ENCODE measurements at places on chromosomes 16 and 17. TPM values are rescaled to one million over a fixed set of nuclear protein-coding genes. Genes with fewer than 3 reads are reported as not detected.

Gene PABPN1L
- total RNA-seq = not detected

Gene NAGS
- total RNA-seq = 1.3 TPM

Gene KRTAP16-1
- not detected for total RNA-seq

Gene SPPL2C
- not detected for total RNA-seq

Gene PYY
- total RNA-seq = not detected

Gene ATP5PD
- total RNA-seq = 441 TPM

Gene STH
- not detected for total RNA-seq

Gene SLC5A10
- 0.21 TPM for total RNA-seq

Gene ARHGDIG
- total RNA-seq = 2.6 TPM

Gene VAMP2
- 32.3 TPM for total RNA-seq

Gene RABEP2
- 7.2 TPM for total RNA-seq

Gene KRT40
- total RNA-seq = not detected

Gene DLX4
- total RNA-seq = 1.4 TPM

Gene ASPA
- not detected for total RNA-seq

Gene C16orf86
- 0.14 TPM for total RNA-seq

Gene SEZ6L2
- total RNA-seq = 23.1 TPM

Gene DPH1
- 43.8 TPM for total RNA-seq

Gene CCL18
- total RNA-seq = not detected

Gene ITGAD
- total RNA-seq = not detected

Gene TBC1D3C
- total RNA-seq = not detected

Gene PRSS21
- not detected for total RNA-seq

Gene WFDC1
- total RNA-seq = 0.05 TPM

Gene PDIA2
- 0.35 TPM for total RNA-seq

Gene SPATA22
- not detected for total RNA-seq

Gene DNAAF8
- 0.94 TPM for total RNA-seq

Gene CCL14
- not detected for total RNA-seq

Gene VAT1L
- 0.02 TPM for total RNA-seq

Gene OR4D1
- 0.02 TPM for total RNA-seq

Gene G6PC1
- total RNA-seq = not detected

Gene NEUROD2
- total RNA-seq = not detected

Gene KRT15
- total RNA-seq = 2.3 TPM

Gene ATAD5
- total RNA-seq = 6.0 TPM

Gene ZP2
- total RNA-seq = not detected

Gene AMZ2
- total RNA-seq = 131 TPM

Gene LGALS9C
- not detected for total RNA-seq

Gene SMIM36
- total RNA-seq = not detected

Gene TBX2
- total RNA-seq = 4.6 TPM

Gene FN3KRP
- total RNA-seq = 72.2 TPM

Gene CNOT1
- 135 TPM for total RNA-seq

Gene CCDC144A
- total RNA-seq = 0.95 TPM
